ENCODE measurements at places on chromosomes 1 and 21. TPM values are rescaled to one million over a fixed set of nuclear protein-coding genes. Genes with fewer than 3 reads are reported as not detected.

The AHCYL1 gene
- total RNA-seq = 46.4 TPM

The ABCG1 gene
- not detected for total RNA-seq

The PLEKHN1 gene
- total RNA-seq = 6.8 TPM

The OR10Z1 gene
- not detected for total RNA-seq

The NFASC gene
- total RNA-seq = 0.29 TPM

The SMG5 gene
- 77.4 TPM for total RNA-seq

The TRAF3IP3 gene
- total RNA-seq = not detected

The NPPB gene
- 3.5 TPM for total RNA-seq

The NCSTN gene
- 57.0 TPM for total RNA-seq

The FCRL1 gene
- not detected for total RNA-seq

The NUDT4B gene
- 30.9 TPM for total RNA-seq

The HMCN1 gene
- total RNA-seq = 1.6 TPM

The ACTN2 gene
- total RNA-seq = 0.52 TPM

The CCDC28B gene
- total RNA-seq = 11.9 TPM

The F5 gene
- total RNA-seq = not detected

The ADGRB2 gene
- 0.65 TPM for total RNA-seq

The ADORA1 gene
- total RNA-seq = 12.3 TPM

The C1orf94 gene
- total RNA-seq = not detected

The CYP4A11 gene
- total RNA-seq = not detected

The SPRR1A gene
- total RNA-seq = not detected

The S100B gene
- not detected for total RNA-seq
